CD4-positive, alpha-beta T cell treated with Interferon gamma for 1 hour (primary cell): ENCODE measurements at places on chromosomes 13 and 19.

- DNase-seq = peak; percentile 43
Measured at GRCh38 chr19:47699360-47699917, 13.8 kb upstream of the EHD2 start.

- DNase-seq = peak; percentile 13
Measured at GRCh38 chr19:37977992-37978391, 71.0 kb downstream of the SIPA1L3 start.

DNA sequence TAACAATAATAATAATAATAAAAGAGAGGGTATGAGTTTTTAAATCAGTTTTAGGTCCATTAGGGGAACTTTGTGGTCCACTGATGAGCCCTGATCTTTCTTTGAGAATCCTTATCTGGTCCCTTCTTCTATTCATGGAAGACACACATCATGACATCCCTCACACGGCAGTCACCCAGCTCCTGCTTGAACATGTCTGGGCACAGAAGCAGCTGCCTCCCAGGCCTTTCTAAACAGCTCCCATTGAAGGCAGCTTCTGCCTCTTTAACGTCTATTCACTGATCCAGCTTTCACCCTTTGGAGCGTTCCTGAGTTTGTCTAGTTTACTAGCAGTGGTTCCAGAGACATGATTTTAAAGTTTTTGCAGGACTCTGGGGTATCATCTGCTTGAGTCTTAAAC lies 42.6 kb upstream of the STK24 start:
- DNase-seq = no peak

DNA sequence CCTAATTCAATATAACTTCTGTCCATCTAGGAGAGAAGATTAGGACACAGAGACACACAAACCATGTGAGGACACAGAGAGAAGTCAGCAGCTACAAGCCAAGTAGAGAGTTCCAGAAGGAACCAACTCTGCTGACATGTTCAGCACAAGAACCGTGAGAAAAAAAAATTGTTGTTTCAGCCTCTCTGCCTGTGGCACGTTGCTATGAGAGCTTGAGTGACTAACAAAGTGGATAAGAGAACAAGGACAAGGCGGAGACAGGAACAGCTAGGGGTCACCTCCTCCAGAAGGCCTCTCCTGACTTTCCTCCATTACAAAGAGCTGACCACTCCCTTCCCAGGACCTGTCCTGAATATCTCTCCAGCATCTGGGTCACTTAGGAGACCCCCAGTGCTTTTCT lies 5.6 kb upstream of the SIGLEC12 start:
- DNase-seq = no peak

DNA sequence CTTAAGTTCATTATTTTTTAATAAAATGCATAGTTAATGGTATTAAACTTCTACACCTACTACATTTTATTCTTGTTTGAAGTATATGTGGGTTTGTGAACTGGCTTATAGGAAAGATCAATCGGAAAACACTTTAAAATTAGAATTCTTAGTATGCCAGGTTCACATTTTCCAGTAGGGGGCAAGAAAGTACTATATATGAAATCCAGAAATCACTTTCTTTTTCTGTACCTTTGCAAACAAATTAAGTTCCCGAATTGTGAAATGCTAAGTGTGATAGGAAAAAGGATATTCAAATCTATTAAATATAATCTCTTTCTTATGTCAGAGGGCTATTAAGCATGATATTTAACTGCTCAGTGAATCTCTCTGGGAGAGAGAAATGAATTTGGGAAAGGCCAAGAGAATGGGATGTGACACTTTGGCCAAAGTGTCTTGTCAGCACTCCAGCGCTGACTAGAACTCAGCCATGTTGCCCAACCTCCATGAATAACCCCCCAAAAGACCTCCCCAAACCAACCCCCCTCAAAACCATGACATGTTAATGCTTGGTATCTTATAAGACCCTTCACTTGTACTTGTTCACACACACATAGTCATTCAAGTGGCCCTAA lies 122.6 kb upstream of the SLC10A2 start:
- DNase-seq = no peak

DNA sequence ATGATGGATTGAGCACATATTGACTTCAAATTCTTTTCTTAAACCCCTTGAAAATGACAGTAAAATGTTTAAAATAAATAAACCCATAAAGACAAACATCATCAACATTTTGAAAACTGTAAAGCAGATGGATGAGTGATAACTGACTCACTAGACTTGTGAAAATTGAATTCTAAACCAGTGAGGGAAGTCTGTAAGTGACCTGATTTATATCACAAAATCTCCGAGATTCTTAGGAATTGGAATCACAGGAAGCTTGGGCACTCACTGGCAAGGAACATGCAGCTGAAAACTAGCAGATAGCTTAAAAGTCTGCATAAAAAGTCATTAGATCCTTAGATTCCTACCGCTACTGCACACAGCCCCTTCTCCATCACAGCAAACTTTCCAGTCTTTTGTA lies 51.3 kb upstream of the TSC22D1 start:
- DNase-seq = no peak

DNA sequence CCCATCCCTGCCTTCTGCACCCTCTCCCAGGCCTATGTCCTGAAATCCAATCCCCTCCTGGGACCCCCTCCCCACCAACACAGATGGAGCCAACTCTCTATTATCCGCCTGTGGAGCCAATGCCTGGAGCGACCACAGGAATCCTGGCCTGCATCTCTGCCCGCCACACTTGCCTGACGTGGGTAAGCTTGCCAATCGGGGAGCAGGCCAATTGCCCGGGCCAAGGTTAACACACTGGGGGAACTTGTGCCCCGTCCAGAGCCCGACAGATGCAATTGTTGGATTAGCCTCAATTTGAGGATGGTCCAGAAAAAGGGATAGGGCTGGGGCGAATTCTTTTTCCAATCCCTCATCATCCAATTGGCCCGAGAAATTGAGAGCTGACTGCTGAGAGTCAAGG lies 5.9 kb downstream of the WIZ start:
- no peak for DNase-seq

DNA sequence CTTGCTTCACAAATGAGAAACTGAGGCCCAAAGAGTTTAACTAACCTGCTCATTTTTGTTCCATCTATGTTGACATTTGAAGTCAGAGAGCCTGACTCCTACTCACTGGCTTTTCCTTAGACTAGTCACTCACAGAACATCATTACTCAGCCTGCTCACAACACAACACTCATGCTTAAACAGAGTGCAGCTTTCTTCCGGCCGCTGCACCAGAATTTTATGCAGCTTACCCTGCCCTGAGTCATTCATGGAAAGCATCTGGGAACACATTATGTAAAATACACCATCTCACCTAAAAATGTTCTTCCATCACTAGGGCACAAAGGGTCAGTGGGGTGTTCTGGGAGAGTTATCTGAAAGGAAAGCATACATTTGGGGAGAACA lies 303.4 kb downstream of the SPRY2 start:
- DNase-seq = no peak

- no peak for DNase-seq
Measured at GRCh38 chr13:114120591-114121011, 11.8 kb downstream of the RASA3 start.

DNA sequence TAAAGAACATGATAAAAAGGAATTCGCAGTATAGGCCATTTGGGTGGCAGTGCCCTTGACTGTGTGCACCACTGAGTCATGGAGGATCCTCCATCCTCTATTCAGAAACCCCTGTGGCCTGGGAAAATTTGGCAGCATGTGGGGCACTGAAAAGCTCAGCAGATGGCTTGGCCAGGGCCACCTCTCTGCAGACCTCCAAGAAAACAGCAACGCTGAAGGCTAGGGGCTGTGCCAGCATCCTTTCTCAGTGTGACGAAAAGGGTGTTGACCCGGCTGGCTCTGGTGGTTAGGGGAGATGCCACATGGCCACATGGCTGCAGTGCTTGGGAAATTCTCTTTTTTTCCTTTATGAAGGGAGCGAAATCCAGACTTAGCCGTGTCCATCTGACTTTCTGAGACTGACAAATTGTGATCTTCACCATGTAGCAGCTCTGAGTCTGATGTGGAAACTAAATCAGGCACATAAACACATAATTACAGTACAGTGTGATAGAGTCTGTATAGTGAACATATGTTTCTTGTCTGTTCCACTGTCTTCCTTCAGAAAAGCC lies 178.0 kb downstream of the KCTD12 start:
- DNase-seq = no peak

GRCh38 chr13:111256946-111257345 lies 63.5 kb upstream of the TEX29 start:
- no peak for DNase-seq

DNA sequence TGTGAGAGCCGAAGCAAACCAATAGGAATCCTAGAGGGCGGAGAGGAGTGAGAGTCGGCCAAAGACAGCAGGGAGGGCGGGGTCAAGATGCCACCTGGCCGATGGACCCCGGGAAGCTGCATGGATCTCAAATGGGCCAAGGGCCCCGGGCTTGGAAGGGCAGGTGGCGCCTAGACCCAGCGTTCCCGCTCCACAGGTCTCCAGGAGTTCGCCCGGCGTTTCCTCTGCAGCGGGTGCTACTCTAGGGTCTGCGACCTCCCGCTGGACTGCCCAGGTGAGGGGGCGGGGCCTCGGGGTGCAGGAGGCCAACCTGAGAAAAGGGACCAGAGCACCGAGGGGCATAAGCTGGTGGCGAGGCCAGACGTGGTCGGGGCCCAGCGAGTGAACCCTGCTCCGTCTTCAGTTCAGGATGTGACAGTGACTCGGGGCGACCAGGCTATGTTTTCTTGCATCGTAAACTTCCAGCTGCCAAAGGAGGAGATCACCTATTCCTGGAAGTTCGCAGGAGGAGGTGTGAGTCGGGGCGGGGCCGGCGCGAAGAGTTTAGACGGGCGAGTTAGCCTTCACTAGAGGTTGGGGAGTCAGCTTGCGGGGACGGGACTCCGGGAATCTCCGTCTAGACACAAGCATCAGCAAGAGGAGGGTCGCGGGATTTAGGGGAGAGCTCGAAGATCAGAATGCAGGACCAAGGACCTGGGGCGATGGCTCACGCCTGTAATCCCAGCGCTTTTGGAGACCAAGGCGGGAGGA lies 9.9 kb downstream of the SPACA6 start:
- no peak for DNase-seq

GRCh38 chr13:108220041-108220440 lies 1.8 kb downstream of the ABHD13 start:
- no peak for DNase-seq

DNA sequence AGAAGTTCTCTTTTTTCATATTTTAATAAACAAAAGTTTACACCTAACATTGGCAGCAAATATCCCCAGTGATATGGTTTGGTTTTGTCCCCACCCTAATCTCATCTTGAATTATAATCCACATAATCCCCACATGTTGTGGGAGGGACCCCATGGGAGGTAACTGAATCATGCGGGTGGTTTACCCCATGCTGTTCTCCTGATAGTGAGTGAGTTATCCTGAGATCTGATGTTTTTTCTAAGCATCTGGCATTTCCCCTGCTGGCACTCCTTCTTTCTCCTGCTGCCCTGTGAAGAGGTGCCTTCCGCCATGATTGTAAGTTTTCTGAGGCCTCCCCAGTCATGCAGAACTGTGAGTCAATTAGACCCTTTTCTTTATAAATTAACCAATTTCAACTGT lies 214.7 kb downstream of the SLITRK1 start:
- DNase-seq = no peak

- peak; percentile 30 for DNase-seq
Measured at GRCh38 chr19:17951157-17951989, 15.5 kb upstream of the KCNN1 start.

- no peak for DNase-seq
Measured at GRCh38 chr13:102710261-102710679, 15.4 kb upstream of the METTL21C start.

- DNase-seq = peak; percentile 25
Measured at GRCh38 chr19:34120846-34121639, 51.3 kb upstream of the LSM14A start.

- no peak for DNase-seq
Measured at GRCh38 chr13:27973961-27974662, 5.0 kb upstream of the CDX2 start.

- DNase-seq = no peak
Measured at GRCh38 chr19:46206176-46206575, 23.4 kb upstream of the IGFL1 start.

- DNase-seq = no peak
Measured at GRCh38 chr19:27765397-27765796, 1447.6 kb downstream of the UQCRFS1 start.

DNA sequence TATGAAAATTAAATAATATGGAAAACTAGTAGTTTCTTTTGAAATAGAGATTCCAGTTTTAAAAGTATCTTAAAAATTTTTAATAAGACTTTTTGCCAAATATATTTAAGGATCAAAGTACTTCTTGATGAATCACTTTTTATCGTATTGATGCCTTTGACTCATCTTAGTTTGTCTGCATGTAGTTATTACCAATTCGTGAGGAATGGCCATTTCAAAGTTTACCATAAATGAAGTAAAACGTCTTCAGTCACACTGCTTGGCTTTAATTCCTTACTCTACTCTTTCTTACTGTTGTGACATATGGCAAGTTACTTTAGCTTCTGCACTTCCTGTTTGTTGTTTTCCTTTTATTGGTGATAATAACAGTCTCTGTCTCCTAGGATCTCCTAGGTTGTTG lies 38.3 kb downstream of the NDFIP2 start:
- no peak for DNase-seq

DNA sequence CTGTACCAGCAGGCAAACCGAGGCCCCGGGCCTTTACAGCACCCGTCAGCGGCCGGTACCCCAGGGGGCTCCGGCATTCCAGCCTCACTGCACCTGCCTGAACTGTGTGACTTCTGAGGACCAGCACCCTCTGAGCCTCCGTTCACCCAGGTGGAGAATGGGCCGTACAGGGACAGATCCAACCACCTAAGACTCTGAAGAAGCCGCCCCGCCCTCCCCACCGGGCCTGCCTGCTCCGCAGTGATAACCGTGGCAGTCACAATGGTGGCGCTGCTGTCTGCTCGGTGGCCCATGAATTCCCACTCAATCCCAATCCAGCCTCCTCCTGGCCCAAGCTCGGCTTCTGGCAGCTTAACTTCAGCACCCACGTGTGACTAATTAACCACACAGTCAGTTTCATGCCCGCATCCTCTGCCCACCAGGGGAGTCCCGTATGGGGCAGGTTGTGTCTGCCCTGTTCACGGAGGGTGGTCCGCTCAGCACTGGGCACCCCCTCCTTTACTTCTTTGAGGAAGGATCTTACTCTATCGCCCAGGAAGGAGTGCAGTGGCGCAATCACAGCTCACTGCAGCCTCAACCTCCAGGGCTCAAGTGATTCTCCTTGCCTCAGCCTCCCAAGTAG lies 3.4 kb downstream of the TCF3 start:
- DNase-seq = no peak

DNA sequence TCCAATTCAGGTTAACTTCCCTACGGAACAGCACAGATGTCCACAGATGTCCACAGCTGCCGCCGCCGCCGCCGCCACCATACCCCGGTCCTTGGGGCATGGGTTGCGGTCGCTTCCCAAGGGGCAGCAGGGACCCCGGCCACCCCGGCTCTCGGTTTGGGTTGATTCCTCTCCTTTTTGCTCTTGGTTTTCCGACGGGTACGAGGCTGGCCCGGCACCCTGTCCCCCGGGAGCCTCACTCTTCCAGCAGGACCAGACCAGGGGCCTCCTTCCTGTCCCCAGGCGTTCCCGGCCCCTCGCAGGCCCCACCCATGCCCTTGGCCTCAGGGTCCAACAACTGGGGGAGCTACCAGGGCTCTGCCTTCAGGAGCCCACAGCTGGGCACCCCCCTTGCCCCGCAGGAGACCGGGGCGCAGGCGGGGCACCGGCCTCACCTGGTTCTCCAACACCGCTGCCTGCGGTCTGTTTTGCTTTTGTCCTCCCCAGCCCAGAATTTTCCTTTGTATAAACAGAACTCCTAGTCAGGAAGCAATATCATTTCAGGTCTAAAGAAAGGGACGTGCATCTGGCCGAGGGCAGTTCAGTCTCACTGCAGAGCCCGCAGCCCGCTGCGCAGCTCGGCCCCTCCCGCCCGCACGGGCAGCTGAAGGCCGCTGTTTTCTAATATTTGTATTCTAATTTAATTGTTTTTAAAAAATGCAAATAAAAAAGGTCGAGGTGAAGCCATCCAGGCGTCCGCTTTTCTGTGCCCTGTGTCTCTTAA lies 27.9 kb downstream of the ZBTB7A start:
- DNase-seq = no peak
